ENCODE measurements at places on chromosomes 13 and 19. TPM values are rescaled to one million over a fixed set of nuclear protein-coding genes. Genes with fewer than 3 reads are reported as not detected.

DNA sequence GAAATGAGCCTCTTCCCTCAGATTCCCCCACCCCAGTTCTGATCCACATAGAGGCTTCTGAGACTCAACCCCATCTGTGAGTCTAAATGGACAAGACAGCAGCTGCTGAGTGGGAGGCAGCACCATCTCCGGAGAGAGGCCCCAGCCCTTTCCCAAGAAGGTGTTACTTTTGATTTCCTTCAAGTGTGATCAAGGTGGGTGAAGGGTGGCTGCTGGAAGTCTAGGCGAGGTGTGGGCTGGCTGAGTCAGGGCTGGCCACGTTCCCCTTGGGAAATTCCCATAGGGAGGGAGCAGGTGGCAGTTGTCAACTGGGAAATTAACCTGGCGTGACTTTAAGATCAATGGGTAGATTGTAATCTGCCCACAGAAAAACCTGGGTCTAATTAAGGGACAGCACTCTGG is 148.0 kb downstream of the FOXO1 start:
- DNase-seq, result peak; percentile 49

GRCh38 chr13:40514802-40515201 is 151.6 kb downstream of the FOXO1 start:
- DNase-seq, result no peak

DNA sequence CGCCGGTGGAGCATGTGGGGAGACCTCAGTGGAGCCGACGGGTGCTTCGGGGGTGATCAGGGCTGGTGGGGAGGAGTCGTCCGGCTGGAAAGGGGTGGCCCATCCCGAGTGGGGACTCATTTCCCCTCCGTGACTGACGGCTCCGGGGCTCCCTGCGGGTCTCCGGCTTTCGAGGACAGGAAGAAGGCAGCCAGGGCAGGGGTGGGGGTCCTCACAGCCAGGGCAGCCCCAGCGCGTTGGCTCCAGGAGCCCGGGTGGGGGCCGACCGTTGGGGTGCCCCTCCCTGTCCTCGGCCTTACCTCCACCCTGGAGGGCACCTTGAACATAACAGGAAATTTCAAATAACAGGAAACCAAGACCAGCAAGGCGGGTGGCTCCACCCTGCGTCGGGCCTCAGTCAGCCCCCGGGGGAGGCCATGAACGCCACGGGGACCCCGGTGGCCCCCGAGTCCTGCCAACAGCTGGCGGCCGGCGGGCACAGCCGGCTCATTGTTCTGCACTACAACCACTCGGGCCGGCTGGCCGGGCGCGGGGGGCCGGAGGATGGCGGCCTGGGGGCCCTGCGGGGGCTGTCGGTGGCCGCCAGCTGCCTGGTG is at the start of gene S1PR4:
TSS of gene S1PR4 (plus strand) at position 393 of the 596 bp plus-strand sequence. CDS start at position 417, 24 bp downstream.
- DNase-seq, result no peak

DNA sequence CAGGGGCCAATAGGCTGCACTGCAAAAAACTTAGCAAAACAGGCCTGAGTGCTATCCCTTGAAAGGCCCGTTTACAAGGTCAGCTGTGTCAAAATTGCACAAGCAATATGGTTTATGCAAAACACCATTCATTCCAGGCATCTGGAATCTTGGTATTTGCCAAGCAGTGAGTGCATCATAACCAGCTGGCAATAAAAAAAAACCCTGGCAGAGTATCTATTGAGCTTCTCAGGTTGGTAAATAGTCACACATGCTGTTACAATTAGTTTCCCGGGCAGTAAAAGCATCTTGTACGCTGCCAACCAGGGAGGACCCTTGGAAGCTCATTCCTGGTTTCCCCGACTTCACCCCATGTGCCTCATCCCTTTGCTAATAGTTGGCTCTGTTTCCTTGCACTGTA is 21.3 kb downstream of the ZNF77 start:
- peak; percentile 58 for DNase-seq

- no peak for DNase-seq
Observed at GRCh38 chr13:24040835-24041234, 119.7 kb upstream of the SPATA13 start.

Gene ZNF284
- 2.3 TPM for total RNA-seq

DNA sequence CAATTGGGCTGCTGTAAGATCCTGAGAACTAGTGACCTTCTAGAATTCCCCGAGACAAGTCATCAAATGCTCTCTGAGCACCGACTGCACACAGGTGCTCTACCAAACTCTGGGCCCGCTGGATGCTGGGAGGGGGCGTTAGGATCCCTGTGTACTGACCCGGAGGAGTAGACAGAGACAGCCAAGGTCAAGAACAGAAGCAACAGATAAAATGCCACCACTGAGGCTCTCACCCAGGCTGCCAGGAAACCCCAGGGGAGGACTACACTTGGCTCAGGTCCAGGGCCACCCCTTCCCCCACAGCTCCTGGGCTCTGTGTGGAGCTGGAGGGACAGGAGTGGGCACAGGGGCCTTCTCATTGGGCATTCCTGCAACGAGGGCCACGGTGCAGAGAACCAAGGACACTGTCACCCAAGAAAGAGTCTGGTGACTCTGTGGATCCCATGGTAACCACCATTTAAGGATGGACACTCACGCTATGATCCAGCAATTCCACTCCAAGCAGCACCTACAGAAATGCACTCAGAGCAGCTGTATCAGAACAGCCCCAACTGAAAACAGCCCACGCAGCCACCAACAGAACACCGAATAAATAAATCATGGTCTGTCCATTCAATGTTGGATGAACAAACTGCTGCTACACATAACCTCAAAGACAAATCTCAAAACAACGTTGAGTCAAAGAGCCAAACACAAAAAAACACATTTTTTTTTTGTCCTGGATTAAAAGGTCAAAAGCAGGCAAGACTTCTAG is 16.8 kb upstream of the SLC35E1 start:
- DNase-seq, result no peak
